ENCODE measurements at places on chromosomes 4 and X.

DNA sequence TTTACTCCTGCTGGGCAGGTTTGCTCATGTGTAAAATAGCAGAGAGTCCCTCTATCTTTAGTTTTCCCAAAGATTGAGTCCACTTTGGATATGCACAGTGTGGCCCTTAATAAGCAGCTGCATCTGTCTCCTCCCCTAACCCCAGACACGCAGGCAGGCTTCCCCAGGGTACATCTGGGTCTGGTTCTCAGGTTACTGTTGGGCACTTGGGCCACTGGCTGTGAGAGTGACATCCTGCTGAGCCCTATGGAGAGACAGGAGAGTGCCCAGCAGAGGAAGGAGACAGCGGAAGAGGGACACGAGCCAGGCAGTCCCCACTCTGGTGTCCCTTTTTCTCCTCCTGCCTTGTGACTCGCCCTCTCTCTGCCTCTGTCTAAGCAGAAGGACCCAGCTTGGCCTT is 16.0 kb downstream of the XK start:
- DNase-seq: no peak

DNA sequence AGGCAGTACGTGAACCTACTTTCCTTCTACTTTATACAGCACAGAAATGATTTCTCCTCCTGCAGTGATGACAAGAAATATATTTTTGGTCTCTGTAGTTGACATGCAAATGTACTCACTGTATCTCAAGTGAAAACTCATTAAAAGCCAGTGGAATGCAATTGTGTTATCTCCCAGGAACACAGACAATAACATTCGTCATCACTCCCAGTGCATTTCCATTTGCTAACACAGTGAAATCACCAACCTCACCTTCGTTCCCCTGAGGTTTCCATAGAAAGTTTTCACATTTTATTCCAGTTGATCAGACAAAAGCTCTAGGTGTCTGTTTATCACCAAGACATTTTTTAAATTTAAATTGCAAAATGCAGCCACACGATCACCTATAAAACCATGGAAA is 2.5 kb upstream of the SPANXD start:
- no peak for DNase-seq

GRCh38 chr4:81806485-81806884 is 334.8 kb upstream of the RASGEF1B start:
- DNase-seq: no peak

GRCh38 chr4:10260777-10261176 is 144.2 kb upstream of the WDR1 start:
- no peak for DNase-seq

- no peak for DNase-seq
Observed at GRCh38 chrX:147850875-147851274, 60.8 kb upstream of the FMR1 start.

DNA sequence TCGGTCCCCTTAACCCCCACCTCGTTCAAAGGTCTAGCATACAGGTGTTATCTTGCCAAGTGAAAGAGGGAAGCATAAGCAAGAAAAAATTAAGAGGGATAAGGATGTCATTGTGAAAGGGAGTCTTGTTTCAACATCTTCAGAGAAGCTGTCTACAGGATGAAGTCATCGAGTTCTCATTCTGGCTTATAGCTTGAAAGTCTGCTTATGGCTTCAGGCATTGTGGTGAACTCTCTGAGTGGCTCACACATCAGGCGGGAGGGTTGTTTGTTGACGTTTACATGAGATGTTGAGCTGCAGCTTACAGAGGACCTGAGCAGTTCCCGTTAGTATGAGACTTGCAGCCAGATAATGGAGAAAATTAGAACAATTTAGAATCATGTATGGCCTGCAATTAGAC is 16.6 kb downstream of the MAGEA9B start:
- DNase-seq: peak; percentile 36

DNA sequence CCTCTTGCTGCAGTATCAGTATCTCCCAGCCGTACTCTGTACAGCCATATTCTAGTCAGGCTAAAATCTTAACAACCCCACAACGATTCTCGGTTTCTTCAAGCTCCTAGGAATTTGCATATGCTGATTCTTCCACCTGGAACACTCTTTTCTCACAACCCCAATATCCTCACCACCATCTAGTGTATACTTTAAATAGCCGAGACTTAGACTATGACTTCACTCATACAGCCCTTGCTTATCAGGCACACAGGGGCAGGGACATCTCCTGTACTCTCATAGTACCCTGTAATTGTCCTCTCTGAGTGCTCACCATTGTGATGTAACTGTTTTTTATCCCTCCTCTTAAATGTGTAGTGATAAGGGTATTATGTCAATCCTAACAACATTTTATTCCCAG is 2126.4 kb upstream of the TENM3 start:
- DNase-seq: no peak

DNA sequence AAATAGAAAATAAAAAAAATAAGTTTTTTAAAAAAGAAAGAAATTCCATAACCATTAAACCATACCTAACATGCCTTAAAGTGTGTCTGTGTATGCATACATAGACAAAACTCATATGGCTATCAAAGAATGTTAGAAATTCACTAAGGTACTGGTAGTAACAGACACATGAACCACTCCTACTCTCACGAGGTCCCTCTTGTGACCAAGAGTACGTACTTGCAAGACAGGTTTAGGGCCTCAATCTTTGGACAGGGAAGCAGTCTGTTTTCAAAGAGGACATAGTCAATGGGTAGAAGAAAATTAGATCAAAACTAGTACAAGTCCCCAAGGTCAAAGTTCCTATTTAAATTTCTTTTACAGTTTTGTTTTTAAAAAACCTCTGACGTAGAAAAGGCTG is 117.3 kb downstream of the CHM start:
- DNase-seq: no peak

DNA sequence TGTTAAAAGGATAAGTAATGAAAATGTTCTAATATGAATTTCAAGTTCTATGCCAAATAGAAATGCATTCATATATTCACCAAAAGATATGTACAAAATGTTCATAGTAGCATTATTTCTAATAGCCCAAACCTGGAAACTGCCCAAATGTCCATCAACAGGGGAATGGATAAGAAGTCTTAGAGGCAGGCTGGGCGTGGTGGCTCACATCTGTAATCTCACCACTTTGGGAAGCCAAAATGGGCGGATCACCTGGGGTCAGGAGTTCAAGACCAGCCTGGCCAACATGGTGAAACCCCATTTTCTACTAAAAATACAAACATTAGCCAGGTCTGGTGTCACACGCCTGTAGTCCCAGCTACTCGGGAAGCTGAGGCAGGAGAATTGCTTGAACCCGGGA is 2.3 kb upstream of the HPRT1 start:
- DNase-seq: no peak

DNA sequence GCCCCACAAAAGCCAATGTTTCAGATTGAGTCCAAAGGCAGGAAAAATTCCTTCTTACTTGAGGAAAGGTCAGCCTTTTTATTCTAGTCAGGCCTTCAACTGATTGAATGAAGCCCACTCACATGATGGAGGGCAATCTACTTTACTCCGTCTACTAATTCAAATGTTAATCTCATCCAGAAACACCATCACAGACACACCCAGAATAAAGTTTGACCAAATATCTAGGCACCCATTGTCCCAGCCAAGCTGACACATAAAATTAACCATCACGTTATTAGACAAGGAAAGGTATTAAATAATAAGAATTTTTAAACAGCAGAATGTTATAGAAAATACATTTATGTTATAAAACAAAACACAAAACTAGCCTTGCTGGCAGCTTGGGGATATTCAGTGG is 32.9 kb upstream of the SMIM10L2A start:
- no peak for DNase-seq

GRCh38 chrX:69523314-69523713 is 19.2 kb downstream of the NALF2 start:
- no peak for DNase-seq

GRCh38 chr4:168390041-168390440 is 71.5 kb upstream of the DDX60 start:
- no peak for DNase-seq

GRCh38 chrX:19875050-19875431 is 12.4 kb downstream of the SH3KBP1 start:
- no peak for DNase-seq

GRCh38 chr4:62627671-62628070 is 1427.5 kb downstream of the ADGRL3 start:
- no peak for DNase-seq

- DNase-seq: no peak
Observed at GRCh38 chrX:69555481-69556041, 51.4 kb downstream of the NALF2 start.

GRCh38 chr4:14829795-14830194 is 172.5 kb upstream of the CPEB2 start:
- DNase-seq: no peak

DNA sequence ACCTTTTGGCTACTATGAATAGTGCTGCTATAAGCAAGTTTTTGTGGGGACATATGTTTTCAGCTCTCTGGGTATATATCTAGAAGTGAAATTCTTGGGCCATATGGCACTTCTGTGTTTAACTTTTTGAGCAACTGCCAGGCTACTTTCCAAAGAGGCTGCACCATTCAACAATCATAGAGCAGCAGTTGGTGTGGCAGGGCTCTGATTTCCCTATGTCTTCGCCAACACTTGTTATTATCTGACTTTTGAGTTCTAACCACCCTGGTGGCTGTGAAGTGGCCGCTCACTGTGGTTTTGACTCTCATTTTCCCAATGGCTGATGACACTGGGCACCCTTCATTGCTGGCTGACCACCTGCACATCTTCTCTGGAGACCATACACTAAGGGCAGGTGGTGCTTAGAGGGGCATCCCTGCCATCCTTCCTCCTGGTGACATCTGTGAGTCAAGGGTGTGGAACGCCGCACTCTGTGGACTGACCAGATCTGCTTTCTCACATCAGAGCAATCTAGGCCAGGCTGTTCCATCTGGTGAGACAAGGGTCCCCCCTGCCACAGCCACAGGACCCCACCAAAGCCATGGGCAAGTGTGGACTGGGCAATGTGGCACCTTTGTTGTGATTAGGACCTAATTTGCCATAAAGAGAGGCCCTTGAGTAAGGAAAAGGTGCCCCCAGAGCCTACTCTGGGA is 49.6 kb downstream of the ZFYVE28 start:
- DNase-seq: no peak

DNA sequence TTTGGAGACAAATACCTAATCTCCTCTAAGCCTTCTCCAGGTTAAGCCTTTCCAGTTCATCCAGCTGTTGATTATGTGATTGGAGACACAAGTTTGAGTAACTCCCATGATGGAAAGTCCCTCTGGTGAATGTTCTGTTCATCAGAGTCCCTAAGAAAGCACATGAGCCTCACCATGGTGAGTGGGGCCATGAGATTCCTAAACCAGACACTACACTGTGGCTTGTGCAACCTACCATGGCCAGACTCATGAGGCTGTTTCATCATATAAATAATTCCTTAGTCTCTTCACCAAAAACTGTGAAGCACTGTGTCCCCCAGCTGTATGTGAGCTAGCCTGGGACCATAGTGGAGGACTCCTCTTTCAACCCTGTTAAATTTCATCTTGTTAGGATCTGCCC is 14.4 kb downstream of the PKD2 start:
- no peak for DNase-seq

DNA sequence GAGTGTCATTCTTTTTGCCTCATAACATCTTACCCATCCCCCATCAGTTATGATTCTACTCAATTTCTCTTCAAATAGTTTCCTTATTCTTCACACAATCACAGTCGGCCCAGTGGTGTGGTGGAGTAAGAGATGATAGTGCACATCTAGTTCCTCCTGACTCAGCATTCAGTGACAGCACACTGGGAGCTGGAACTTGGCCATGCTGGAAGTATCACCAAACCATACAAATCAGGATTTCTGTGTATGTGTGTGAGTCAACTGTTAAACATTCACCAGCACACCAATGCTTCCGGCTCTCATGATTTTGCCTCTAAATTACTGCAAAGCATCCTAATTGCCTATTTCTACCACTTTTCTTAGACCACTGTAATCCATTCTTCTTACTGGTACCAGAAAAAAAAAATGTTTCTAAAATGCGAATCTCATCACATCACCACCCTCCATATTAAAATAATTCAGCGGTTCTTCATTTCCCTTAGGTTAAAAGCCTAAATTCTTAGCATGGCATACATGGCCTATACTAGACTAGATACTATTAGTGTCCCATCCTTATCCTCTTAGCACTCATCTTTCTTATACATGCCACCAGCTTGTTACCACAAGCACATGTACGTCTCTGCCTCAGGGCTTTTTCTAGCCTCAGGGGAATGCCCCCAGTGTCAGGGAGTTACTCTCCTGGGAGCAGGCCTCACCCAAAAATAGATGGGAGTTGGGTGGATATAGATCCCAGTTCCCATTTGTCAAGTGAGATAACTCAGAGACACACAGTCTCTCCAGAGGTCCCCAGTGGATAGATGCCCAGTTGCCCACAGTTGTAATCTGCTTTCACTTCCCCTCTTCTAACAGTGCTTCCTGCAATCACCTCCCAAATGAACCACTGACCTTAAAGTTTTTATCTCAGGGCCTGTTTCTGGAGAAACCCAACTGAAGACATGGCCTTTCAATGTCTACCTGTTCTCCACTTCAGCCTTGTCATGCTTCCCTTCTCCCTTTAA is 49.2 kb upstream of the DDX53 start:
- peak; percentile 25 for DNase-seq

DNA sequence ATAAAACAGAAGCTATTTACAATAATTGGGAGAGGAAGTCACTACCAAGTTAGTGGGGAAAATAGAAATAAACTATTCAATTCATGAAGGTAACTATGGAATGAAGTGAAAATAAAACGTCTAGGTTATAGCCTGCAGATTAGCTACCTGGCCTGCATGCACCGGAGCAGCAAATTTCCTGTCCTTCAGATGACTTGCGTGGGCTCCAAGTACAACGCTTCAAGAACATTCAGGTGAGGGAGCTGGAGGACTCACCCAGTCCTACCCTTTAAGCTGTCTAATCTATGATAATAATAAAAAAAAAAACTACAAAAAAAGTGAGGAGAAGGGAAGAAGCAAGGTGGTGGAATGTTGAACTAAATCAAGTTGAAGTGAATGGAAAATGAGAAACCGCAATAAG is 13.2 kb downstream of the C4orf54 start:
- no peak for DNase-seq

DNA sequence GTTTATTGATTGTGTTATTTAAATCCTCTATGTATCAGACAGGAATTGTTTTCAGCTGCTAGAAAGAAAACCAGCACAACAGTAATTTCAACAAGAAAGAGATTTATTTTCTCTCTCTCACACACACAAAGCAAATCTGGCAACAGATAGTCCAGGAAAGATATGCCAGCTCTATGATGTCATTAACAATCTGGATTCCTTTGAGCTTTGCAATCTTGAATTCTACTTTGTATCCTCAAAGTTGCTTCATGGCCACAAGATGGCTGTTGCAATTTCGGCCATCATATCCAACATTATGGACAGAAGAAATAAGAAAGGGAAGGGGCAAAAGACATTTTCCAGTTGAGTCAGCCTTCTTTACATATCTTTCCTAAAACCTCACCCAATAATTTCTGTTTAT is 19.8 kb upstream of the FMR1 start:
- no peak for DNase-seq

DNA sequence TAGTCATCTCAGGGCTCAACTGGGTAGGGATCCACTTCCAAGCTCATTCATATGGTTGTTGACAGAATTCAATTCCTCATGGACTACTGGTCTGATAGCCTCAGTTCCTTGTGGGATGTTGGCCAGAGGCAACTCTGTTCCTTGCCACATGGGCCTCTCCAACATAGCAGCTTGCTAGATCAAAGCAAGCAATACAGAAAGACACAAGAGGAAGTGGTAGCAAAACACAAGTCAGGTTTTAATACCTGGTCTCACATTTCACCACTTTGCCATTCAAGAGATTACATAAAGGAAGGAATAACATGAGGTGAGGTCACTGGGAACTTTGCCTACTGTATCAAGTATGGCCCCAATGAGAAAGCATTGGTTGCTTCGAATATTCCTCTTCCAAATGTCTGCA is 79.2 kb downstream of the PRSS12 start:
- no peak for DNase-seq
